Thoracic aorta (tissue), 2 donors: ENCODE measurements at places on chromosomes 1 and 21. TPM values are rescaled to one million over a fixed set of nuclear protein-coding genes. Genes with fewer than 3 reads are reported as not detected.

DNA sequence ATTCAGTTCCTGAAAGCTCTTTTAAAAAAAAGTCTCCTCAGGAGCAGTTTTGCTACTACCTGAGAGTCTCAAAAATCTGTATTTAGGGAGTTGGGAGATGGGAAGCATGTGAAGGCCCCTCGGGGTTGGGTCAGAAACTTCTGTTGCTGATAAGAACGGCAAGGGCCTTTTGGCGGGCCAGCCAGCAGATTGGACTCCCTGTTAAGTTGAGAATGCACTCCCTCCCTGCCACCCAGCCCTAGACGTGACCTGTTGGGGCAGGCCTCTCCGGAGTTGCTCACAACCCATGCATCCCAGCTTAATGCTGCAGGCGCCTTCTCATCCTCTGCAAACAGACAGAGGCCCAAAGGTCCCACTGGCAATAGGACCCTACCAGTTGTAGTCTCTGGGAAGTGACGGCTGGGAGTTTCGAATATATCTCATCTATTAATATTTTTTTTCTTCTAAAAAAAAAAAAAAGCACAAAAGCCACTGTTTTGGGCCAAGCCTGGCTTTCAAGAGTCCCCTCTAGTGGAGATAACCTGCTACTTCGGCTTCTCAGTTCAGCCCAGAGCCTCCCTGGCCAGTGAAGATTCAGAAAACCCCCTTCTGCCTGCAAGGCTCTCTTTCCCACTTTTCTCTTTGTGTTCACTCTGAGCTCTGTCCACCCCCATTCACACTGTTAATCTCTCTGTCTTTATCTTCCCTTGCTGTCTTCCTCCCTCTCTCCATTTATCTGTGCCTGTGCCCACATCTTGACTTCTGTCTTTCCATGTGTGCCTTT is 5.3 kb downstream of the PLXNA2 start:
- DNase-seq, result no peak

The GNPAT gene
- total RNA-seq, result 26.5 TPM

DNA sequence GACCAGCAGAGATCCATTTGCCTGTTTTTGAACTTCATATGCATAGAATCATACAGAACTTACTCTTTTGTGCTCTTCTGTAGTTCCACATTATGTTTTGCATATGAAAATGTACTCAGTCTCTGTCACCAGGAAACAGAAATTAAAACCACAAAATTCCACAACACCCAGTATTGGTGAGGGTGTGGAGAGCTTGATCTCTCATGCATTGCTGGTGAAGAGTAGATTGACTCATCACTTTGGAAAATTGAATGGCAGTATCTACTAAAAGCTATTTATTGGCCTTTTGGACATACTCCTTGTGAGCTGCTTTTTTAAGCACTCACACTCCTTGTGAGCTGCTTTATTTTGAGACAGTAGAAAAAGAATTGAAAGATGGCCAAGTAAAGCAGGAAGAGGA is 43.3 kb downstream of the VTCN1 start:
- no peak for DNase-seq

GRCh38 chr1:43868741-43869067 is 64.9 kb upstream of the ARTN start:
- no peak for DNase-seq

- no peak for DNase-seq
Measured at GRCh38 chr1:7050751-7051665, 265.8 kb downstream of the CAMTA1 start.
